ENCODE measurements at places on chromosomes 11 and 22.

DNA sequence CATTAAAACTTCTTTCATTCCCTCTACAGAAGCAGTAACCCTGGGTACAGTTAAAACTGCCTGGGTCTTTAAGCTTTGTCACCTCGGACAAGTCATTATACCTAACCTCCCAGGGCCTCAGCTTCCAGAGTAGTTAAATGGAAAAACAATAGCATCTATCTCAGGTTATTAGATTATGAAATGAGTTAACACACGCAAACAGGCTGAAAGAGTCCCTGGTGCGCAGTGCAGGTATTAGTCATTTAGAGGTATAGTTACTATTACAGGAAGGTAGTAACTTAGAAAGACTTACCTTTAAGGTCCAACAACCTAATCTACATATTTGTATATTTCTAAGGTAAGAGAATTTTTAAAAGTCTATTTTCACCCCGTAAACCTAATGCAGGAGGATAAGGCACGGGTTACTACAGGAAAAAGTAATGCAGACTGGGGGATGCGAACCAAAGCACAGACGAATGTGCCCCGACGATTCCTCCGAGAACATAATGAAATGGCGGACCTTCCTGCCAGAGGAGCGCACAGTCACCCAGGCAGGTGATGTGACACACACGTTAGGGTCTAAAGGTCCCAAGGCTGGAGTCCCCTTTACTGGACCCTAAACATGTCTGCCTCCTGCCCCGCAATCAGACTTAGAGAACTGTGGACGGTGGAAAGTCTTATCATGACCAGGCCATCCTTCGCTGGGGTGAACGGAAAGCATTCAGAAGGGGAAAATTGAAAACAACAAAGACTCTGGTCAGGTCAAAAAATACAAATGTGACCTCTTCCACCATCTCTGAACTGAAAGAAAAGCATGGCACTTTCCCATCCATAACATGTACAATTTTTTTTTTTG lies 1.3 kb downstream of the NAP1L4 start:
- no peak for DNase-seq

DNA sequence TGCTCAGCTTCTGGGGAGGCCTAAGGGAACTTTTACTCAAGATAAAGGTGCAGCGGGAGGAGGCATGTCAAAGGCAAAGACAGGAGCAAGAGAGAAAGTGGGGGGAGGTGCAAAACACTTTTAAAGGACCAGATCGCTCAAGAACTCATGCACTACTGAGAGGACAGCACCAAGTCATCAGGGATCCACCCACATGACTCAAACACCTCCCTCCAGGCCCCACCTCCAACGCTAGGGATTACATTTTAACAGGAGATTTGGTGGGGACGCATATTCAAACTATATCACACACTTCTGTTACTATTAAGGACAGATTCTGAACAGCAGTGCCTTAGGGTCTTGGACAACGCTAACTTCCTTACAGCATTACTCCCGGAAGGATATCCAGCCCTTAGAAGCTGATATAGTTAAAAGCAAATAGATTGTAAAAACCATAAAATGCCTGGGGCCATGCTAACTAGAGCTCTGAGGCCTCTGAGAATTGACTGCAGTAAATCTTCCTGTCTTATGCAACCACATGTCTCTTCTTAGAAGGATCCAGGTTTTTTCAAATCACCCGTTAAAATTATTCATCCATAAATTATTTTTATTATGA lies 16.7 kb upstream of the ZC3H12C start:
- DNase-seq: no peak

GRCh38 chr11:122189229-122189628 lies 73.2 kb upstream of the BLID start:
- no peak for DNase-seq

DNA sequence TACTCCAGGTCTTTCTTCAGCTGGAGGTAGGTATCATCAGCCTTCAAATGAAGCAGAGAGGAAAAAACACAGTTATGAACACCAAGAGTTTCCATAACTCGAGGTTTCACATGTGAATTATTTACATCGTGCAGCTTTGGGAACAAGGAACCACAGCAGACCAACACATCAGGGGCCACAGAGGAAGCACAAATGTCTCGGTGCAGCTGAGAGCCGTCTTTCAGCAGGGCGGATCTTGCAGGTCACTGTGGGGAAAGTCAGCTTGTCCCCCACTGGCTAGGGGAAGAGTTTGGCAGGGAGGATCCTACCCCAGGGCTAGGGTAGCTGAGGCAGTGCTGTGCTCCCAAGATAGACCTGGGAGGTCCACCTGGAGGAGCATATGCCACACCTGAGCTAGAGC lies 74.7 kb downstream of the C11orf58 start:
- no peak for DNase-seq

DNA sequence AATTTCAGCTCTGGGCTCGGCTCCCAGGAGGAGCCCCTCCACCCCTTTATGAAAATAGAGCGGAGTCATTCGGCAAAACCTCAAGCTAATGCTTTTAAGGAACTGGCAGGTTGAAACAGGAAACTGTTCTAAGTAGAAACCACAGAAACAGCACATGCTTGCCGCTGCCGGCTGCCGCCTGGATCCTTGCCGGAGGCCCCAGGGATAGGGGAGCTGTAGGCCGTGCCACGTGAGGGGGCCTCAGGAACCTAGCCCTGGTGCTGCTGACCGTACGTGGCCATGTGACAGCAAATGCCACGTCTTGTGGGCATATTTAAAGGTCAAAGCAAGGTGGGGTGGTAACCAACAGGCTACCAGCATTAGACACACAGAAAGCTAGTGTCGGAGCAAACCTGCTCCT lies 77.9 kb upstream of the TIMP3 start:
- DNase-seq: no peak

DNA sequence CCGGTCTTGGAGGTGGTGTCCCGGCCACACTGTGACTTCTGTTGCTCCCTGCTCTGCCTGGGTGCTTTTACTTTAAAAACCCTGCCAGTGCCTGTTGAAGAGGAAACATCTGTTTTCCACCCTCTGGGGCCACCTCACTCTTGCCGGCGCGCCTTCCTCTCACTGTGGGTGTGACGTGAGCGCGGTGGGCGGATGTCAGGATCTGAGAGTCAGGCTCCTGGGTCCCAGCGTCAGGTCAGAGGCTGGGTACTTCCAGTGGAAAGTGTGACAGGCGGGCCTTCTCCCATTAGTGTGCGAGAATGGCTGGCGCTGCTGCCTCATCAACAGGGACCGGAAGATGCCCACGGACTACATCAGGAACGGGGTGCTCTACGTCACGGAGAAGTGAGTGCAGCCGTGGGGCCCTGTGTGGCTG lies 54.2 kb downstream of the GRAMD4 start:
- DNase-seq: no peak

DNA sequence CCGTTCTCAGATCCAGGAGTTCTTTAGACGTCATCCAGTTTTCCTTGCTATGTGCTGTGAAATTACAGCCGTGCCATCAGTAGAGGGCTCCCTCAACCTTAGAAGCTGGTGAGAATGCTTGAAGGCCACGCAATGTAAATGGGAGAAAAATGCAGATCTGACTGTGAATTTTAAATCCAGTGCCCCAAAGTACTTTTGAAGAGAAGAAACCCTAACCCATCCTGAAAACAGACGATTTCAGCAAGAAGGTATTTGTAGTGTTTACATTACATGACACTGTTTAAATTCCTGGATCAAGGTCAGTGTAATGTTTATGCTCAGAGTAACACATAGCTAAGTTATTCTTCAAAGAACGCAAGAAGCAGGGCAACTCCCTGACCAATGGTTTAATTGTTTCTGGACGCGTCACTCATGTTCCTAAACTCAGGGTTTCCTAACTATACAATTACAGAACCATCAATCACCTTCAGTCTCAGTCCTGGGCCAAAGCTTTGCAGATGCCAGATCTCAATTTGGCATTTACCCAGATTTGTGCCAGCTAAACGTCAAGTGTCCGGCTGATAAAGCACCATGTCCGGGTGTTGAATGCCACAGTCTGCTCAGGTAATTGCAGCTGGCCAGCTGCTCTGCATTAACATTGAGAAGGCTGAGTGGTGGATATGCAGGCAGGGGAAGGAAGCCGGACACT lies 38.2 kb downstream of the ADAMTS8 start:
- DNase-seq: no peak

GRCh38 chr11:120013325-120014250 lies 124.3 kb downstream of the TRIM29 start:
- no peak for DNase-seq

DNA sequence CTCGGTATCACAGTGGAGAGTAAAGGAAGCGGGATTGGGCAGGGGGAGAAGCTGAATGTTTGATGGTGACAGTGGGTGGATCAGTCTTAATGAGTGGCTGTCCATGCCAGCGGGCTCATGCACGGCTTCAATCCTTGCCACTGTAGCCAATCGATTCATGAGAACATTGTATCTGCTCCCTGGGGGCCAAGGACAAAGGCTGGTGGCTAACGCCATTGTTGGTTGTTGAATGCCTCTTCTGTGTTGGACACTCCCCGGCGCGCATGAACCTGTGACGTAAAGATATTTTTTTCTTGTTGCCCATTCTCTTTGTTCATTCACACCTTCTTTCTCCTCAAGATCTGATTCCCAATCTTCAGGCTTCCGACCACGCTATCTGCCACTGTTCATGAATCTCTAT lies 20.9 kb upstream of the ATXN10 start:
- DNase-seq: no peak

- no peak for DNase-seq
These were observed 408.5 kb downstream of the OPCML start for GRCh38 chr11:133123796-133124195.

GRCh38 chr11:1077417-1078119 lies 2.9 kb downstream of the MUC2 start:
- DNase-seq: no peak

DNA sequence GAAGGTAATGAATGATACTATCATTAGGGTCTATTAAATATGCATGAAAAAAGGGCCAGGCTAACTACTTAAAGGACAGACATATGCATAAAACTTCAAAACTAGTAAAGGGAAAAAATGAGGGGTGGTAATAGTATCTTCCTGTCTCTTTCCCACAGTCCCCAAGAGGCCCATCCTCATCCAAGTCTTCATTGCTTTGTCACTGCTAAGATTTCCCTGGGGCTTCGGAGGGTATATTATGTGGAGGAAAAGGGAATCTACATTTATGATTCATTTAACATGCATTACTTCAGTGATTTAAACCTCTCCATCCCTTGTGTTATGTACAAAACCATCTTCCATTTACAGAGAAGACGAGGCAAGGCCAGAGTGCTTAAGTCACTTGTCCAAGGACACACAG lies 66.1 kb downstream of the CWC15 start:
- no peak for DNase-seq

DNA sequence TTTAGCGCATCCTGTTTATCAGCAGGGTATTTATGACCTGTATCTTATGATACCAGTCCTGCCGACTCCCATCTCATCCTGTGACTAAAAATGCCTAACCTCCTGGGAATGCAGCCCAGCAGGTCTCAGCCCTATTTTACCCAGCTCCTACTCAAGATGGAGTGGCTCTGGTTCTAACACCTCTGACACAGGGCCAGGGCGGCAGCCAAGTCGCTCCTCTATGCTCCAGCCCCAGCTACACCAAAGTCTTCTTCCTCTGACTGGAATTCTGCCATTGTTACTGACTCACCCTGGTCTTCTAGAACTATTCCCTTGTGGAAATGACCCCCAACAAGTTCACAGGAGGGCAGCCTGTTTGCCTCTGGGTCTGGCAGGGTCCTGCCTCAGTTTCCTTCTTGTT lies 7.9 kb upstream of the C1QTNF6 start:
- no peak for DNase-seq
